ENCODE measurements at places on chromosomes 12 and 14.
A peak's percentile ranks its signal among the peaks of the same experiment; 100 is the strongest.

DNA sequence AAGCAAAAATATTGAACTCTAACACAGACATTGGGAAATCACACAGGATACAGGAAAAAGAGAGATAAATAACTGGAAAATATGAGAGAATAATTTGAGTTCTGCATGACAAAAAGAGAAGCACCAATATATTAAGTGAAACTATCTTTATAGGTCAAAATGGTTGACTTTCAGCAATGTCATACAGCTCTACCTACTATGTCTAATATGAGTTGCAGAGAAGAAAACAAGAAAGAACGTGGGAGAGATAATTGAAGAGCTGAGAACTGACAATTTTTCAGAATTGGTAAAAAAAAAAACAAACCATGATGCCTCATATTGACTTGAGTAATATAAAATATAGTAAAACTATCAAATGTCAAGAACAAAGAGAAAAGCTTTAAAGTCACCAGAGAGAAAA is 221.7 kb downstream of the BCL11B start:
- no peak for DNase-seq

DNA sequence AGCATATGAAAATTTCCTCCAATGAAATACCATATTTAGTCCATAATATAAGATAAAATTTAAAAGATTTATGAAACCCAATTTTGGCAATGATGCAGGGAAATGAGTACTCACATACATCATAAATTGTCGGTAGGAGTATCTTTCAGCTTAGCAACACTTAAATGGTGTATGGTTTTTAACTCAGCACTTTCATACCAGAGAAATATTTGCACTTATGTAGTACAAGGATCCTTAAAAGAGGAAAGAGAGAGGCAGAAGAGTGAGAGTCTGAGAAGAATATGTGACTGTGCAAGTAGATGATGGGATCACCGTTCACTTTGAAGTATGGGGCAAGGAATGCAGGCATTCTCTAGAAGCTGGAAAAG is 379.3 kb upstream of the DCN start:
- DNase-seq, result no peak

GRCh38 chr14:49851813-49852212 is 775 bp downstream of the NEMF start:
- no peak for DNase-seq

- no peak for DNase-seq
Measured at GRCh38 chr12:88951860-88952561, 371.7 kb upstream of the KITLG start.

DNA sequence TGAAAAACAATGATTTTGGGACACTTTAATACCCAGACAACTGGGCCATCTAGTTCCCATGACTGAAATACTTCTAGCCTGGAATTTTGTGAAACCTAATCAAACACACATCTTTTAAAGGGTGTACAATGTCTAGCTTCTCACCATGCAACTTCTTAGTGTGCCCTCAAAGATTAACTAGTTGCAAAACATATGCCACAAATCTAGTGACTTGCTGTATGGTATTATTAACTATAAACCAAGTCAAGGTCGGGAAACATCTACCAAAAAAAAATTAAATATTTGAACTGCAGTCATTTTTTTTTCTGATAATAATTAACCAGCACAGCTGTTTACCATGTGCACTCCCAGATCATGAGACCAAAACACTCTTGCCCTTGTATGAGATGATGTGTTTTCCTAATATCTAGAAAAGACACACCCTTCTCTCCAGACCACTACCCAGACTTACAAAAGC is 171.8 kb upstream of the FOXN3 start:
- DNase-seq, result no peak

DNA sequence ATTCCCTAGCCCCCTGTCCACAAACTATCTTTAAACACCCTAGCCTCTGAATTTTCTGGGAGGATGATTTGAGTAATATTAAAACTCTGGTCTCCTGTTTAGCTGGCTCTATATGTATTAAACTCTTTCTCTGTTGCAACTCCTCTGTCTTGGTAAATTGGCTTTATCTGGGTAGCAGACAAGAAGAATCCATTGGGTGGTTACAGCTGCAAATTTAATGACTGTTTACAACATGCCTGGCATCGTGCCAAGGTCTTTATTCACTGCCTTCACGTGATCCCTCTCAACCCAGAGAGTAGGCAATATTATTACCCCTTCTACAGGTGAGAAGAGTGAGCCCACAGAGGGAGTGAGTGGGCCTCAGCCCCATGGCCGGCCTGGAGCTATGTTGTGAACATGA is 77.8 kb upstream of the MYL2 start:
- no peak for DNase-seq

- DNase-seq, result no peak
Measured at GRCh38 chr14:94123296-94123695, 6.1 kb downstream of the IFI27L2 start.

GRCh38 chr12:19201661-19202060 is 72.1 kb downstream of the PLEKHA5 start:
- DNase-seq, result no peak

GRCh38 chr14:89848165-89848564 is 106.4 kb downstream of the EFCAB11 start:
- DNase-seq, result no peak

DNA sequence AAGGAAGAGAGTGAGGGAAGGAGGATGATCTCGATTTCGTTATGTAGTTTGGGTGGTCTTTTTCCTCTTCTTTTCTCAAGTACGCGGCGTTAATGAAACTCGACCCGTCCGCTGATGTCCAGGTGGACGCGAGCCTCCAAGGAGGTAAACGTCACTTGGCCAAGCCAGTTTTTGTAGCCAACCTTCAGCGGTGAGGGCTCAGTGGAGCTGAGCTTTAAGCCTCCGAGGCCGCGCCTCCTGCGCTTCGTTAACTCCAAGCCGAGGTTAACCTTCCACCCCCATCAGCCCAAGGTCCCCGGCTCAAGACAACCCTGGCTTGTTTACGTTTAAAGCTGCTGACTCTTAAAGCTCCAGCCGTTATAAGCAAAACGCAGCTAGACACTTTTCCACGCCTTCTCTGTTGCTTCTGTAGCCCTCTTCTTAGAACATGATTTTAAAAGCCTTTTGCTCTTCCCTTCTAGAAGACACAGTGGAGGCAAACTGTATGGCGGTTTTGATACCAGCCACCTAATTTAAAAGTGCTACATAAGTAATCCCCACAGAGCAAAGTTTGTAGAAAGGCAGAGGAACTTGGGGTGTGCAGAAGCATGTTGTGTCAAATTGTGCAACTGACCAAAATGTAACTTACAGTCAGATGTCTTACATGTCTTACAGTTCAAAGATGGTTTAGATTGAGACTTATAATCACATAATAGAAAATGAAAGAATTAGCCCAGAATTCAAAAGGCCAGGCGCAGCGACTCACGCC is 923 bp upstream of the ITPR2 start:
- peak; percentile 59 for DNase-seq

DNA sequence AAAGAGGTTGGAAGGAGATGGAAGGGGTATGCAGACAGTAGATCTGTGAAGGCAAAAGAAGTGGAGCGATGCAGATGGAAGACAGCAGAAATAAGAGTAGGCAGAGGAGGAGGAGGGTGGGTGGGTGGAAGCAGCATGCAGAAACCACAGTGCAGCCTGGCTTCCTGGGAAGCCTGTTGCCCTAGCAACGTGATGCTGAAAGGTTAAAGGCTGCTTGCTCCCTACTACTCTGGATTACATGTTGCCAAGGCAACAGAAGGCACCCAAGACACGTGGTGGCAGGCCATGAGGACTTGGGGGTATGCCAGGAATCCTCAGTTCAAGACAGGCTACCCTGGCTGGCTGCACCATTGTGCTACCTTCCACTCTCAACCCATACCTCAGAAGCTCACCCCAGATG is 129.6 kb downstream of the GRIN2B start:
- DNase-seq, result peak; percentile 92

Data from NCI-H524 (cell line).